ENCODE measurements at places on chromosomes 2 and 18. TPM values are rescaled to one million over a fixed set of nuclear protein-coding genes. Genes with fewer than 3 reads are reported as not detected.

SRBD1 gene
- 17.3 TPM for total RNA-seq

CCDC85A gene
- total RNA-seq, result 0.20 TPM

MATN3 gene
- 0.83 TPM for total RNA-seq

MOGAT1 gene
- not detected for total RNA-seq

UGT1A4 gene
- total RNA-seq, result 0.12 TPM

DLX2 gene
- 1.9 TPM for total RNA-seq

APCDD1 gene
- 0.37 TPM for total RNA-seq

CYS1 gene
- not detected for total RNA-seq

TLX2 gene
- not detected for total RNA-seq

RRM2 gene
- 16.5 TPM for total RNA-seq

KCNJ3 gene
- not detected for total RNA-seq

UGT1A6 gene
- not detected for total RNA-seq

PKDCC gene
- 0.49 TPM for total RNA-seq

FBXO15 gene
- 0.79 TPM for total RNA-seq

VIL1 gene
- not detected for total RNA-seq

ATP6V1C2 gene
- 0.19 TPM for total RNA-seq

NOL4 gene
- not detected for total RNA-seq

IL1B gene
- 5.5 TPM for total RNA-seq

OR6B2 gene
- total RNA-seq, result not detected

ERICH2 gene
- total RNA-seq, result 22.4 TPM

DHRS9 gene
- total RNA-seq, result not detected

TPGS2 gene
- total RNA-seq, result 40.9 TPM

CPO gene
- not detected for total RNA-seq

WNT10A gene
- total RNA-seq, result not detected

WBP1 gene
- 46.5 TPM for total RNA-seq

EDAR gene
- total RNA-seq, result 0.37 TPM

IL1RL1 gene
- total RNA-seq, result 25.6 TPM

TEKT4 gene
- total RNA-seq, result not detected

TMEM17 gene
- total RNA-seq, result 2.6 TPM

ZNF519 gene
- total RNA-seq, result 5.3 TPM

Data from MCF 10A (cell line).